H9 (cell line): ENCODE measurements at places on chromosomes 1 and 21.
A peak's percentile ranks its signal among the peaks of the same experiment; 100 is the strongest.

DNA sequence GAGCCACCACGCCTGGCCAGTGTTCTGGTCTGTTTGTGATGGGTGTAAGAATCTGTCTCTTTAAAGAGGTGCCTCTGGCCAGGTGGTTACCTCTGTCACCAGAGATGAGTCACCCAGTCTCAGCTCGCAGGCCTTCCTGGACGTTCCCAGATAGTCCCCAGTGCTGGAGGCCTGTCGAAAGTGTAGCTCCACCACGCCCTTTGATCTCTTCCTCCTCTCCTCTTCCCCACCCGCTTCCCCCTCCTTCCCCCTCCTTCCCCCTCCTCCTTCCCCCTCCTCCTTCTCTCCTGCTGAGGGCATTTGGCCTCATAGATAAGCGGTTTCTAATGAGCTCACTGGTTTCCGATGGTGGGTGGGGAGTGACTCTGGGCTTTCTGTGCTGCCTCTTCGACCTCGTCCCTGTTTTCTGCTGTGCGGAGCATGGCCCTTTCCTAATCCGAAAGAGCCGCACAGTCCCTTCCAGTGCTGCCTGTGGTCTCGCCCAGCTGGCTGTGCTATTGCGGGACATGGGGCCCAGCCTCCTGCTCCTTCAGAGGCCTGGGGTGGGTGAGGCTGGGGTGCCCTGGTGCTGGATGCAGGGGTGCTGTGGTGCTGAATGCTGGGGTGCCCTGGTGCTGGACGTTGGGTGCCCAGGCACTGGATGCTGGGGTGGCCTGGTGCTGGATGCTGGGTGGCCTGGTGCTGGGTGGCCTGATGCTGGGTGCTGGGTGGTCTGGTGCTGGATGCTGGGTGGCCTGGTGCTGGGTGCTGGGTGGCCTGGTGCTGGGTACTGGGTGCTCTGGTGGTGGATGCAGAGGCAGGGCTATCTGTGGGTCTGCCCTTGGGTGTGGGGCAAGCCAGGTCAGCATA lies 19.2 kb downstream of the AGPAT3 start:
- DNase-seq: peak; percentile 73

DNA sequence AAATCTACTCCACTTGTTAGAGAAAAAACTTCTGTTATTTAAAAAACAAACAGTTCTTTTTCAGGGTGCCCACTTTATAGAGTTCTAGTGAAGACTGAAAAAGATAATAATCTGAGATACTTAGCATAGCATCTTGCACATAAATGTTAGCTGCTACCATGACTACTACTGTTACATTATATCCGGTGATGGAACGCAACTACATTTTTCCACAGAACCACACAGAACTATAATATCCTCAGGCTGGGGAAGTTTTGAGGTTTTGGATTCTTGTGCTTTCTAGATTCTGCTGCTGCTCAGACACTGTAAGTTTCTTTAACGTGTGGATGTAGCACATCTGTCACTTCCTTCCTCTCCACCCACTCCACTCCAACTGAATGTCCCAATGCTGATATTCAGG lies 110.3 kb downstream of the PTPN14 start:
- no peak for DNase-seq

GRCh38 chr1:184940694-184941409 lies 33.5 kb downstream of the NIBAN1 start:
- DNase-seq: no peak

- no peak for DNase-seq
These were observed 26.6 kb downstream of the DIPK1A start for GRCh38 chr1:92934395-92935378.

GRCh38 chr1:81499487-81499886 lies 301.2 kb upstream of the ADGRL2 start:
- no peak for DNase-seq
